Muscle of back (tissue), 13 donors: ENCODE measurements at places on chromosomes 6 and 20. TPM values are rescaled to one million over a fixed set of nuclear protein-coding genes. Genes with fewer than 3 reads are reported as not detected.

The FERMT1 gene
- polyA plus RNA-seq, result 0.34 TPM

The HLA-DQB1 gene
- 5.5 TPM for polyA plus RNA-seq

The PRPH2 gene
- 5.5 TPM for polyA plus RNA-seq

The BCLAF1 gene
- polyA plus RNA-seq, result 124 TPM

DNA sequence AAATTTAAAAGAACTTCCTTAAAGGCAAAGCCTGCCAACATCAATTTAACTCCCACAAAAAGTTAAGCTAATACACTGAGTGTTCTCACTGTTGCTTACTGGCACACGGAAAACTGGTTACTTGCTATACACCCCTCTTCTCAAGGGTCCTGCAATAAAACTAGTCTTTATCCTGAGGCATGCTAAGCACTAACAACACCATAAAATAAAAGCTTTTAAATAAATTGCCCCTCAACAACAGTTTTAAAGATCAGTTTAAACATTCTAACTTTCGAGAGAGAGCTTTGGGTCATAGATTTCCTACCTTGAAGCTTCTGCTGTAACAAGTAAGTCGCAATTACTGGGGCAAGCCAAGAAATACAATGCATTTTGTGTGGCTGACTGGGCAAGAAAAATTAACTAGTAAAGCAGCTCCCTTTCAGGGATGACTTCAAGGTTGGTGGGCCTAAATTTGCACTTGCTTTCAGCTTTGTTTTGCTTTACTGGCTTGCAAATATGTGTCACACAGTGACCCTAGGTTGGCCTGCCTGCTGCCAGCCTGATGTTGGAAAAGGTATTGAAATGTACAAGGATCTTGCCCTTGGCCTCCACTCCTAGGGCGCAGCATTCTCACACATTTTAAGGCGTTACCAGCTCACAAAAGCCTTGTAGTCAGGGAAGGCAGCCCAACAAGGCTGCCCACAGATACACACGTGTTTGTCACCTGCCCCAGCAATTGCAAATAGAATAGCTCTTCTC lies 4.0 kb upstream of the HEY2 start:
- no peak for DNase-seq

GRCh38 chr20:38498909-38499308 lies 26.3 kb downstream of the RALGAPB start:
- no peak for DNase-seq

- no peak for DNase-seq
These were observed 11.0 kb upstream of the ADGRF5 start for GRCh38 chr6:46932526-46933319.

DNA sequence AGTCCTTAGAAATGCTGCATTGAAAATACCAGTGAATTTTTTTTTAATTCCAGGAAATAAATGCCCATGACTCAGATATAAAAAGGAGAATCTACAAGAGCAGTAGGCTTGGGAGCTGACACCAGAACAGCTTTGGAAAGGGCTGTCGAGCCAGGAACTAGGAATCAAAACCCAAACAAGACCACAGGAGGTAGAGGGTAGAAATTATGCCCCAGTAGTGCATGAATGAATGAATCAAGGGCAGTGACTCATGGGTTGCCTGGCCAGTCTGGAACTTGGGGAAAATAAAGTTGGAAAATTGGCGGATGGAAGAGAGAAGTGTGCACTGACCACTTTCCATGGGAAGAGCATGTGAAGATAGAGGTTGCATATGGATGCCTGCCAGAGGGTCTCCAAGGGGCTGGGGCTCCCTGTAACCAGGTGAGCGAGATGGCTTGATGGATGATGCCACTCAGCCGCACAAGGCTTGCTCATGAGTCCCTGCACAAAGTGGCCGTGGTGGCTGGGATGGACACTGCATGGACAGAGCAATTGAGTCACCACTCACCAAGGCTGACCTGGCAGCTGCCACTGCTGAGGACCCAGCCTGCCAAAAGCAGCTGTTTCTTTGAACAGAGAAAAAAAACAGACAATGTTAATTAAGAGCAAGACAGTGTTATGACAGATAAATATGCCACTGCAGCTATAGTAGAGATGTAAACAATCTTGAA lies 15.2 kb upstream of the MCCD1 start:
- no peak for DNase-seq

DNA sequence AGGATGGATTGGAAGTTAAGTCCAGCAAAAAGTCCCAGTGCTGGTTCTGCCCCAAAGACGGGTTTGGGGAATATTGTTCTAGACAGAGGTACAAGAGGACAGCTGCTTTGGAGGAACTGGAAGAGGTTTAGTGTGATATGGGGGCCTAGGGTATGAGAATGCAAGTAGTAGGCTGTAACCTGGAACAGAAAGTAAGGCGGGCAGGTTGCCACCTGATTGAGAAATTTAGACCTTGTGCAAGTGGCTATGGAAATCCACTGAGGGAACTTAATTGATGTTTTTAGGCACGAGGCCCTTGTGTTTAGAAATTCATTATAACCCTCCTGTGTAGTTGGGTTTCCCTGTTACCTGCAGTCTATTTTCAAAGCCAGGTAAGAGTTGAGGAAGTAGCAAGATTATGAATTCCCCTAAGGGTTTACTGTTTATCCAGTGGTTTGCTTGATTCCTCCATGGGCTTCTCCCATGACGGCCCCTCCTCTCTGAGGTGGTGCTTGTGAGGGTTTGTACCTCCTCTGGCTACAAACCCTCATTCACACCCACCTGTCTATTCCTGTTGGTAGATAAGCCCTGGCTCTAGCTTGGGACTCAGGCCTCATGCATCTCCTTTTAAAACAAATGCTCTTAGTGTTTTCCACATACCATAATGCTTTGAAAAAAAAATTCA lies 42.0 kb upstream of the BCAS1 start:
- DNase-seq, result no peak

GRCh38 chr20:44390280-44390679 lies 34.8 kb downstream of the HNF4A start:
- DNase-seq, result no peak

GRCh38 chr6:134517868-134518267 lies 200.0 kb upstream of the SGK1 start:
- no peak for DNase-seq

GRCh38 chr6:2718334-2719092 lies 32.2 kb downstream of the MYLK4 start:
- no peak for DNase-seq

DNA sequence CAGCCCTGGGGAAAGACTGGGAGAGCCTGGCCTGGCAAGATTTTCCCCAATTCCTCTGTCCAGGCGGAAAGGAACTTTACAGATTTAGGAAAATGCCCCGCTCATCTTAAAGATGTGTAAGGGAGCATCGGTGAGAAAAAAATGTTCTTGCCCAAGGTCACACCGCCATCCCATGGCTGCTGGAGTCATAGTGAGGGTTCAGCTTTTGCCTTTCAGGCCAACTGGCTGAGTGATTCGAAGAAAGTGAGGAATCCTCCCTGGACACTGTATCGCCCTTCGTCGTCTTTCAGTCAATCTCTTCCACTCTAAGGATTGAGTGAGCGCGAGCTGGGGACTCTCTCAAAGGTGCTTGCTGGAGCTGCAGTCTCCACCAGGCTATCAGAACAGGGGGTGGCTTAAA lies 1.4 kb downstream of the WFDC2 start:
- DNase-seq, result no peak
